Suprapubic skin (tissue), 4 donors: ENCODE measurements at places on chromosomes 2 and 18.

DNA sequence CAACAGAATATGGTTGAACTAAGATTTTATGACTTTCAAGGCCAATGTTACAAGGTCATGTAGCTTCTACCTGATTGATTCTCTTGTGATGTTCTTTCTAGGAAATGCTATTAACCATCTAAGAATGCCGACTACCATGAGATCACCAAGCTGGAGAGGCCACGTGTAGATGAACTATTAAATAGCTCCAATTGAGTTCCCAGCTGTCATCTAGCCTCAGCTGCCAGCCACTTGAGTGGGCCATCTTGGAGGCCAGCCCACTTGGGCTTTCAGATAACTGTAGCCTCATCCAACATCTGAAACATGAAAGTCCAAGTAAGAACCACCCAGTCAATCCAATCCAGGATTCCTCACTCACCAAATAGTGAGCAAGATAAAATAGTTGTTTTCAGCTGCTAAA lies 376.9 kb upstream of the TMEFF2 start:
- DNase-seq, result no peak

DNA sequence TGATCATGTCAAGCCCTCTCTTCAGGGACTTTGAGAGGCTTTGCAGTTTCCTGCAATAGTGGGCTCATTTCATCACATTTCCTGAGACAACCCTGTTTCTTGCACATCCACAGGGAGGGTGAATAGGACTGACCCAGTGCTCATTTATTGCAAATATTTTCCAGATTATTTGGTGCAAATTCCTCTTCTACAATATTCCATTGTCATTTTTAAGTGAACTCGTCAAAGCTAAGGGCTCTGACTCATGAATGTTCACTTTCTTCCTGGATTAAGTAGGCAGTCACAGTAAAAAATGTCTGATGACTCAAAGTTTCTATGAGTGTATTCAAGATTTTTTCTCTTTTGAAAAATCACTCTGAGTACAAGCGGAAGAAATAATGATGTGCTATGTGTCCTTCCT lies 225.5 kb upstream of the GALNT5 start:
- no peak for DNase-seq

DNA sequence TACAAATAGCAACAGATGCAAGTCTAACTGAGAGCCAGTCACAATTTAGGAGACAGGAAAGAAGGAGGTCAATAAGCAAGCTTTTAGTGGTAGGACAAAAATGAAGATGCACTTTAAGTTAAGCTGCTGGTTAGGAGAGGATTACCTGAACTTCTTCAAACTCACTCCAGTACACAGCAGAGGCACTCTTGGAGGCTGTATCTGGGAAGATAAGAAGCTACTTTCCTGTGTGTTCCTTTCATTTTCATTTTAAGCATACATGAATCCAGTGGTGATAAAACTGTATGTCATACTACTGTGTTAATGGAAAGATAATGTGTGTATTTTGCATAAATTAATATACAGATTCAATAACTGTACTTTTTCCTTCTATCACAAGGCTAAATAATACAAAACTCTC lies 49.6 kb downstream of the HYCC2 start:
- no peak for DNase-seq

- no peak for DNase-seq
Measured at GRCh38 chr2:2331881-2332280, 806 bp upstream of the MYT1L start.

DNA sequence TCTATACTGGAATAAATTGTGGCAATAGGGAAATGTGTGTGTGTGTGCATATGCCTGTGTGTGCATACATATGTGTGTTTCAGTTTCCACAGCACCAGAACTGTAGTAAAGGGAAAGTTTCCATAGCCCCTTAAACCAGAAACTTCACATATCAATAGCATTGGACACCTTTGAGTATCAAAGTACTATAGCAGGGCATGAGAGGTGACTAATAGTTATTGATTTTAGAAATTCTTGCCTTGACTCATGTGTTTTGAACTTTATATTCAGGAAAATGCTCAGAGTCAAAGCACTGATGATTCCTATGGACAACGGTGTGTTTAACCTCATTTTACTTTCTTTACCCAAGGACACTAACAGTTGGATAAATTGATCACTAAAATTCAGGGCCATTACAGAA lies 50.0 kb downstream of the SLC9A2 start:
- DNase-seq, result no peak

DNA sequence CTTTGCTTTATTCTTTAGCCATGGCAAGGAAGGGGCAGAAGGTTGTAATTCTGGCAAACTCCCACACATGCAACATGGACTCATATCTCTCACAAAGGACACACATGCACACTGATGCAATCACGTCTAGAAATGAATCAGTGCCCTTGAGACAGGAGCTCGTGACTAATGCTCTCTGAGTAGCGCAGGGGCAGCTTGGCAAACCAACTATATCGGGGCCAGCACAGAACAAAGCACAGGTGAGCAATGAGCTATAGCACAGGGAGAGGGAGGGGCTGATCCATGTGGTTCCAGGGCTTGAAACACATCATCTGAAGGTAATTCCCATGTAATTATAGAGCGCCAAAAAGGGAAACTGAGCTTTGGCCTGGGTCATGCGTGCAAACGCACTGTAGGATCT lies 165.2 kb upstream of the KLF7 start:
- DNase-seq, result no peak

- peak; percentile 78 for DNase-seq
Measured at GRCh38 chr2:97740590-97741182, 27.3 kb downstream of the ZAP70 start.

- DNase-seq, result no peak
Measured at GRCh38 chr18:23232331-23232730, 97.0 kb downstream of the CABLES1 start.

DNA sequence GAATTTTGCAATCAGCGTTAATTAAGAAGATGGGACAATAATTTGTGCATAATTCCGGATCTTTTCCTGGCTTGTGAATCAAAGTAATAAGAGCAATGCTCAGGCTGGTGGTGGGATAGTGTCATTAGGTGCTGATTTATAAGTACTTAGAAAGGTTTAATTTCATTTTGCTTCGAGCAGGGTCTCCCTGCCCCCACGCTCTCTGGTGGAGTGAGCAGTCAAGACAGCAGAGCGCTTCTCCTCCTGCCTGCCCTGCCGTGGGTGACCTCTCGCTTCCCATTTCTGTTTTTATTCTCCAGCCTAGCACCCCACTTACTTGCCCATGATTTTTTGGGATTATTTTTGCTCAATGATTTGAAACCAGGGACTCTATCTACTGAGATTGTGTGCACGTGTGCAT lies 7.1 kb downstream of the ASB18 start:
- no peak for DNase-seq

DNA sequence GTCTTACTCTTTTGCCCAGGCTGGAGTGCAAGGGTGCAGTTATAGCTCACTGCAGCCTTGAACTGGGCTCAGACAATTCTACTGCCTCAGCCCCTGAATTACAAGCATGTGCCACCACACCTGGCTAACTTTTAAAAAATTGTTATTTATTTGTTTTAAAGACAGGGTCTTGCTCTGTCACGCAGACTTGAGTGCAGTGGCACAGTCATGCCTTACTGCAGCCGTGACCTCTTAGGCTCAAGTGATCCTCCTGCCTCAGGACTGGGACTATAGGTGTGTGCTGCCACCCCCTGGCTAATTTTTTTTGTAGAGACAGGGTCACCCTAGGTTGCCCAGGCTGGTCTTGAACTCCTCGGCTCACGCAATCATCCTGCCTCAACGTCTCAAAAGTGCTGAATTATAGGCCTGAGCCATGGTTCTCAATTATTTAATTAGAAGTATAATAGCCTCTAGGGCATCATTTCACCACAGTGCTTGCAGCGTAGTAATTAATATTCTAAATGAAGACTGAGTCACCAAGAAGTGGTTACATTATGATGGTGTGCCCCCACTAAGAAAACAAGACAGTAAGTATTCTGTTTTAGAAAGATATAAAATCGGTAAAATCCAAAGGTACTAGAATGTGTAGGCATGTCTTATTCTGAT lies 69.6 kb downstream of the EML4 start:
- DNase-seq, result no peak

- no peak for DNase-seq
Measured at GRCh38 chr2:98293030-98293429, 53.2 kb upstream of the CNGA3 start.

DNA sequence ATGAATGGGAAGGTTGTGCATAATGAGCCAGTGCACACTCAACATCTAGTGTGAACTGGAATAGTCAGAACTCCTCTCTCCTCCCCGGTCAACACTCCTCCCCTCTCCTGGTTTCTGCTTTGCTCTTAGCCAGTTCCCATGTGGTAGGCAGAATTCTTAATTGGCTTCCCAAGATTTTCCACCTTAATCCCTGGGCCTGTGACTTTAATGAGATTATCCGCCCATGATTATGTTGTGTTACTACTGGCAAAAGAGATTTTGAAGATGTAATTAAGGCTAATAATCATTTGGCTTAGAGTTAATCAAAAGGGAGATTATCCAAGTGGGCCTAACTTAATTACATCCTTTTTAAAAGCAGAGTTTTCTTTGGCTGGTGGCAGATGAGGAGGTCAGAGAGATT lies 34.2 kb upstream of the REV1 start:
- no peak for DNase-seq

GRCh38 chr2:11482473-11483035 lies 16.6 kb upstream of the E2F6 start:
- no peak for DNase-seq

DNA sequence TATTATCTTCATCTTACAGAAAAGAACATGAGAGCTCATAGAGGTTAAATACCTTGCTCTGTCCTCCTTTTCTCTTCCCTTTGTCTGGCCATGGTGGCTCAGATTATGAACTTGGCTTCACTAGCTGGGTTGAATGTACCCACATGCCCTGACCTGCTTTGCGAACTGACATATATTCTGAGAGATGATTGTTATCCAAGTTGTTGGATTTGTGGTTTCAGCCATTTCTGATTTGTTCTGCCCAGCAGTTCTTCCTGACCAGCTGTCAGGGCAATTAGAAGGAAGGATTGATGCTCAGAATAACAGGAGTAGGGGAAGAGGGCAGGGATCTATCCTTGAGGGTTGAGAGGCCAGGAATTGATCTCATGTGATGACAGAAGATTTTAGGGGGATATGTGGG lies 236.8 kb upstream of the FAM98A start:
- no peak for DNase-seq

GRCh38 chr18:48323151-48323550 lies 86.0 kb downstream of the ZBTB7C start:
- no peak for DNase-seq

GRCh38 chr2:159497847-159498246 lies 118.5 kb downstream of the BAZ2B start:
- DNase-seq, result no peak

- DNase-seq, result no peak
Measured at GRCh38 chr2:113223813-113224212, 50.0 kb downstream of the PSD4 start.

DNA sequence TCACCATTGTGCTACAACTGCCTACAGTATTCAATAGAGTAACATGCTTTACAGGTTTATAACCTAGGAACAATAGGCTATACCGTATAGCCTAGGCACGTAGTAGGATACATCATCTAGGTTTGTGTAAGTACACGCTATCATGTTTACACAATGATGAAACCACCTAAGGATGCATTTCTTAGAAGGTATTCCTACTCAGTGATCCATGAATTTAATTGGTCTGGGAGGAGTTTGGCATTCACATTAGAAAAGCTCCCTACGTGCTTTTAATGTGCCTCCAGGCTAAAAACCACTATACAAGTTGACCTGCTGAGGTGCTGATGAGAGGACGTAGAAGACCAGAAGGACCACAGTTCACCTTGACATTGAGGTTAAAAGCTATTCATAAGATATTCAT lies 154.5 kb upstream of the LRRTM1 start:
- DNase-seq, result no peak

DNA sequence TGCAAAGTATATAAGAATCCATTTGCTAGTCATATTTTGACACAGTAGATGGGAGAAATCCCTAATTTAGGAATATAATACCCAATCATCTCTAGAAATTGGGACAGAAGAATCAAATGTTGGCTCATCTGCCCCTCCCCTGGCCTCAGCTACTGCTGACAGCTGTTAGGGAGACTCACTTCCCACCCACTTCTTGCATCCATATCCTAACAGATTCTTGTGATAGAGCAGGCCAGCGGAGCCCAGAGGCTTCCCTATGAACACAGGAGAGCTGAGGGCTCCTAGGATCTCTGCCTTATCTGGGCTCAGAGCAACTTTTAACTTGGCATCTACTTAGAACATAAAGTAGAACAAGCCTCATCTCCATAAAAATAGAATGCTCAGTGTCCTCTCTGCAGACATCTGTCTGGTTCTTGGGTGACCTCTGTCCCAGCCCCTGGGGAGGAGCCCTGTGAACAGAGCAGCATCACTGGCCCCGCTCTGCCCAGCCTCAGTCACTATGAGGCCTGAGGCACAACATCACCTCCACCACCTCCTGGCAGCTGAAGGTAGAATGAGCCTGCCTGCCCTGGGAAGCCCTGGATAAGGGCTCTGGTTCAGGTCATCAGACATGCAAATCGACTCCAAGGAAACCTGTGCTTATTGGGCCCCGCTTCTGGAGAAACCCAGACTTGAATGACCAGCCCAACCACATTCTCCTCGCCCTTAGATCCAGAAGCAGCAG lies 229.7 kb downstream of the ANKRD36B start:
- peak; percentile 31 for DNase-seq

GRCh38 chr2:139686205-139686604 lies 906.0 kb upstream of the NXPH2 start:
- DNase-seq, result no peak

DNA sequence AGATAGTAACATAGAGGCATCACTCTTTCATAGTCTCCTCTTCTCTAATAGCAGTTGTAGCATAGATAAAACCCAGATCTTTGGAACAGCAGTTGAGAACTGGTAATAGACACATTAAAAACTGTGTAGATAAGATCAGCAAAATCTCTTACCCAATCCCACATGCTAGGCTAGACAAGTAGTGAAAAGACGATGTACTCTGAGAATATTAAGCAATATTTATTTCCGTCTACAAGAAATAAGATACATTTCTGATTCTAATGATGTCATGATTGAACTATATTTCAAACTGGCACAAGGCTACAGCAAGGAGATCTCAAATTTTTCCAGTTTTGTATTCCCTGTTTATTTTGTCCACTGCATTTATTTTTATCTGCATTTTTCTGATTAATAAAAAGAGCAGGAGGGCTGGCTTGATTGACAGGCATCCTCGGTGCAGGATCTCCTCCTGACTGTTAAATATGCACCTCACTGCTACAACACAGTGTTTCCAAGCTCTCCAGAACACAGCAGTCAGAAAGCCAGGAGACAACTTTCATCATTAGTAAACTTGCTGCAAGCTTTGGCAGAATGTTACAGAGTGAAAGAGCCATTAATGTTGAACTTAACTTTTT lies 73.3 kb upstream of the ATIC start:
- DNase-seq, result no peak

GRCh38 chr2:71971493-71971892 lies 176.2 kb downstream of the CYP26B1 start:
- no peak for DNase-seq

- no peak for DNase-seq
Measured at GRCh38 chr2:238657132-238658053, 190.5 kb upstream of the TWIST2 start.

DNA sequence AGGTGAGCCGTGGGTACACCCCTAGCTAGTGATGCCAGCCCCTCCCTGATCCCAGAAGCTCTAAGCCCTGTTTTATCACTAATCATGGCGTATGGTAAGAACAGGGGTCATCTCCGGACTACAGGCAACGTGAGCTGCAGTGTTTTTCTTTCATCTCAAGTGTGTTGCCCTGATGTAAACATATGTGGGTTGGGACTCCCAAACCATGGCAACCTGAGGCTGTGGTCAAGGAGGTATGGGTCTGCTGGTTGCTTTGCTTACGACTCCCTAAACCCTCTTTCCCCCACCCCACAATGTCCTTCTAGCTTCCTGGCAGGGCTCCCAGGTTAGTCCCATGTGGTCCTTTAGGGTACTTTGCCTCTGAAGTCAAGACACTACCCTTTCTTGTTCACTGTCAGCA lies 53.6 kb upstream of the AFF3 start:
- DNase-seq, result no peak
